Tibial nerve (tissue), 4 donors: ENCODE measurements at places on chromosomes 2 and 18.
A peak's percentile ranks its signal among the peaks of the same experiment; 100 is the strongest.

GRCh38 chr2:109256111-109256510, 127.1 kb downstream of the SH3RF3 start:
- no peak for DNase-seq

DNA sequence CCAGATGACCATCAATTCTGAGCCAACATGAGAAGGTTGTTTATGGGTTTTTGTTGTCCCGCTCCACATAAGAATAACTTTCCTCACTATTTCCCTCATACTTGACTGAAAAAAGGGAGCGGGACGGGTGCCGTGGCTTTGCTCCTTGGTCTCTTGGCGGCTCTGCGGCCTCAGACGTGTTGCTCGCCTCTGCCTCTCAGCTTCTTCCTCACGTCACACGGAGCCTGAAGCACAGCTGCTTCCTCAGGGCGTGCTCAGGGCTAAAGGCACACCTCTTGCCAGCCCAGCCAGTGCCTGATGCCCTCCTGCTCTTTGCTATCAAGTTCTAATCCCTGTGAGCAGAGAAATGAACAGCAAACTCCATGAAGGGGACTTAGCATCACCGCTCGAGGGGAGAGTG, 17.9 kb upstream of the ID2 start:
- no peak for DNase-seq

GRCh38 chr2:210324458-210324857, 9.5 kb upstream of the MYL1 start:
- no peak for DNase-seq

GRCh38 chr2:234368861-234369261, 128.0 kb downstream of the ARL4C start:
- peak; percentile 30 for DNase-seq

- no peak for DNase-seq
Measured at GRCh38 chr18:74468547-74469061, 11.5 kb upstream of the DIPK1C start.

DNA sequence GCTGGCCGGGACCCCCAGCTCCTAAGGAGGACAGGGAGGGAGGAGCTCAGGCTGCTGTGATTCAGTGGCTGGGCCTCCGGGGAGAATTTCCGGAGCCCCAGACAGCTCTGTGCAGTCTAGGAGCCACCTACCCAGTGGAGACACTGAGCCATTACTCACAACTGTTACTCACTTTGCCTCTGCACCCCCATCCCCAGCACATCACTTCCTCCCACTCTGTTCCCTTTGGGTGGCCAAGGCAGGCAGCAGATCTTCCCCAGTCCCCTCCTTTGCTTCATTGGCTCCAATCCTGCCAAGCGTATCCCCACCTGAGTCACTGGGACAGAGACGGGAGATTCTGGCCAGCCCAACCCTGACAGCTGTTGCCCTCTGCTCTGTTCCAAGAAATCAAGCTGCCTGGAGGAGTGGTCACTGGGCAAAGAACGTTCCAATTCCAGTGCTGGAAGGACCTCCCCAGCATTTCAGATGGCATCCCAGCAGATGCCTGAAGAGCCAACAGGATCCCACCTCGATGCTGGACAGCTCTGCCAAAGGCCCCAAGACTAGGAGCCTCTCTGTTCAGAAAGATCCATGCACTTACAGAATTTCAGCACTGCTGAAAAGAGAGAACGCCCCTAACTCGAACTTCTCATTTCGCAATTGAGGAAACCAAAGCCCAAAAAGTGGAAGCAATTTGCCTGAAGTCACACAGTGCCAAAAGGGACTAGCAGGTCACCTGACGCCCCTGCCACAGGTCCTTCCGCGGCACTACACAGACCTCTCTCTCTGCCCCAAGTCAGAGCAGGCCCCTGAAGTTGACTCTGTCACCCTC, 68.3 kb downstream of the TNS1 start:
- peak; percentile 65 for DNase-seq

DNA sequence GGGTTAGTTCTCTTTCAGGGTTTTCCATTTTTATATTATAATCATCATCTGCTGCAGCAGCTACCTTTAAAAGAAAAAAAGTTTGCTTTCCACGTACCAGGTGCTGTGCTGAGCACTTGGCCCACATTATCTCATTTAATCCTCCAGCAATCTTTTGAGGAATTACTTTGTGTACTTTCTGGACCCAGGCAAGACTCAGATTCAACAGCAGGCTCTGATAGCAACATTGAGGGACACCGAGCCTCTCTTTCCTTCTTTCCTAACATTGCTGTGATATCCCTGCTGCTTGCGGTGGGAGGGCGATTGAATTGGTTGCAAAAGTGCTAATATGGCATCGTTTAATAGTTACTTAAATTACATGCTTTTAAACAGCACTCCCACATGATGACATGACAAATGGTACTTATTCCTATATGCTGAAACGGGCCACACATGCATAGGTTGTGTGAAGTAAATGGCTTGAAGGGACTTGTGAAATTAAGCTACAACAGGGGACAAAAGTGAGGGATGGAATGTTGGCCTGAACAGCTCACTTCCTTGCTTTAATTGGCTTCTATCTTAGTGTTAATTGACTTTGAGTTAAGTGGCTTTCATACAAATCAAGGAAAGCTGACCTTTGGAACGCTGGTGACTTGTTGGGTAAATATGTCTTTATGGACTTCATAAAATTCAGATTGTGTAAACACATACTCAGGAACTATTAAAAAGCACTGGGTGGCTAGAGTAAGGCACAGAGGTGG, 21.2 kb downstream of the SPRED2 start:
- no peak for DNase-seq

DNA sequence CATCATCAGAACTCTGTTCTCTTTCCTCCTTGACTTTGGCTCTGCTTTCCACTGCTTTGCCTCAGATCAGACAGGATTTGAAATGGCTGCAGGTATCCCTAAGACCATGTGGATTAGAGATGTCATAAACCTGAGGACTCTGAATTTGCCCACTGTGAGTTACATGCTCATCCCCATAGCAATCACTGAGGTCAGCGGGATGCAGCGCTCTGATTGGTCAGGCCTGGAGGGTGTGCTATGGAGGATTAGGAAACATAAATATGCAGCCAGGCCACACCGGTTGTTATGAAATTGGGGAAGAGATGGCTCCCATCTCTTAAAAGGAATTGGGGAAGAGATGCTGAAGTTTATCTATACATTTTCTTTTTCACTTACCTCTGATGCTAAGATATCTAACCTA, 73.7 kb upstream of the DNAJC10 start:
- peak; percentile 23 for DNase-seq

- no peak for DNase-seq
Measured at GRCh38 chr2:207896525-207897285, 127.0 kb upstream of the FZD5 start.

GRCh38 chr18:75472396-75472795, 44.9 kb upstream of the SMIM21 start:
- no peak for DNase-seq

GRCh38 chr2:164314148-164314547, 307.1 kb downstream of the GRB14 start:
- no peak for DNase-seq
